ENCODE measurements at places on chromosomes 7 and 10. TPM values are rescaled to one million over a fixed set of nuclear protein-coding genes. Genes with fewer than 3 reads are reported as not detected.

DNA sequence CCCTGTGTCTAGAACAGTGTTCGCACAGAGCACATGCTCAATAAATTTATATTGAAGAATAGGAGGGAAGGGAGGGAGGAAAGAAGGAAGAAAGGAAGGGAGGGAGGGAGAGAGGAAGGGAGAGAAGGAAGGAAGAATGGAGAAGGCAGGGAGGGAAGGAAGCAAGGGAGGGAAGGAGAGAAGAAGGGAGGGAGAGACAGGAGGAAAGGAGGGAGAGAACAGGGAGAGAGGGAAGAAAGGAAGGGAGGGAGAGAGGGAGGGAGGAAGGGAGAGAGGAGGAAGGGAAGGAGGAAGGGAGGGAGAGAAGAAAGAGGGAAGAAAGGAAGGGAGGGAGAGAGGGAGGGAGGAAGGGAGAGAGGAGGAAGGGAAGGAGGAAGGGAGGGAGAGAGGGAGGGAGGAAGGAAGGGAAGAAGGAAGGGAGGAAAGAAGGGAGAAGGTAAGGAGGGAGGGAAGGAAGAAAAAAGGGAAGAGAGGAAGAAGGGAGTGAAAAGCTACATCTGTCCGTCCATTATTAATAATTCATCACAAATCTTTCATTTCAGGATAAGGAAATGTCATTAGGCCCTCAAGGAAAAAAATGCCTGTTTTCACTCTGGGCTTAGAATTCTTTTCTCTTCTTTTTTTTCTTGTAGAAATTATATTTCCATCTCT, 79.7 kb downstream of the GRK5 start:
- DNase-seq: no peak

The TMEM176B gene
- polyA plus RNA-seq: 90.1 TPM

GRCh38 chr10:126059076-126059826, 162.9 kb downstream of the FANK1 start:
- DNase-seq: no peak

DNA sequence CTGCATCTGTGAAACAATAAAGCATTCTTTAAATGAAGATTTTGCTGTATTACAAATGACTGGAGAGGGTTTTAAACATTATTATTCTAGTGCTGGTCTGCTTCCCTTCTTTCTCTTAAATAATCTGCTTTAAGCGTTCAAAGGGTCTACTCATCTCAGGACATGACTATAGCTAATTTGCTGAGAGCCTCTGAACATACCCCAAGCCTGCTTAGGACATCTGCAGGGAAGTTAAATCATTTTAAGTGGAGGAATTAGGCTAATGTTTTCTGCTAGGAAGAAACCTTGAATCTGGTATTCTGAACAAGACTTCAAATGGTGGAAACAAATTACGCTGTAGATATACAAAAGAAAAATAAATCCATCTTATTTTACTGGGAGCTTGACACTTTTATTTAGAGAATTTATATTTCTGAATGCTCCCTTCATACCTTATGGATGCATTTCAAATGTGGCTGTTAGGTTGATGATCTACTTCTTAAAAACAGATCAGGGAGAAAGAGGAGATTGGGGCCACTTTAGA, 124.4 kb upstream of the ITGB1 start:
- no peak for DNase-seq

GRCh38 chr7:135711139-135711469, 16.9 kb downstream of the SLC13A4 start:
- no peak for DNase-seq

- DNase-seq: no peak
Measured at GRCh38 chr10:77256346-77256745, 381.3 kb downstream of the KCNMA1 start.

DNA sequence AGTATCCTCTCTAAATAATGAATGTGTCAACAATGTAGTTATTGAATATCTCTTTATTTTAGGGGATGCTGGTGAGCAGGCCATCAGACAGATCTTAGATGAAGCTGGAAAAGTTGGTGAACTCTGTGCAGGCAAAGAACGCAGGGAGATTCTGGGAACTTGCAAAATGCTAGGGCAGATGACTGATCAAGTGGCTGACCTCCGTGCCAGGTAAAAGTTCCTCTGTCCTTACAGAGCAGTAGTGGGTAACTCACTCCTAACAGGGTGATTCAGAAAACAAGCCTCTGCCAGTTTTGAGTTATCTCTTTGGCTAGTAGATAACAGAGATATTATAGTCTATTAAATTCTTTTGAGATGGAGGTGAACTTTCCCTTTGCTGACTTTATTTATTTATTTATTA, 67.3 kb downstream of the AP3M1 start:
- no peak for DNase-seq

The MDFIC gene
- 6.9 TPM for polyA plus RNA-seq

DNA sequence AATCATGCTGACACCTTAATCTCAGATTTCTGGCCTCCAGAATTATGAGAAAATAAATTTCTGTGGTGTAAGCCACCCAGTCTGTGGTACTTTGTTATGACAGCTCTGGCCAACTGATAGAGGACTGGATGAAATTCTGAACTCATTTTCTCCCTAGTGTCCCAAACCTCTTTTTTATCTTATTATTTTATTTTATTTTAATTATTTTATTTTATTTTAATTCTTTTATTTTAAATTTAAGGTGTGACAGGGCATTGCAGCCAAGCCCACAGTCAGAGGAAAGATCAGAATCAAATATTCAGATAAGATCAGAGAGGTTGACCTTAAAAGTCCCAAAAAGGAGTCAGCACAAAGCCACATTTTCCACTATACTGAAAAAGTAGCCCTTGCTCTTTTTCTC, 228.1 kb downstream of the TFEC start:
- no peak for DNase-seq

The ZMIZ1 gene
- polyA plus RNA-seq: 17.7 TPM

DNA sequence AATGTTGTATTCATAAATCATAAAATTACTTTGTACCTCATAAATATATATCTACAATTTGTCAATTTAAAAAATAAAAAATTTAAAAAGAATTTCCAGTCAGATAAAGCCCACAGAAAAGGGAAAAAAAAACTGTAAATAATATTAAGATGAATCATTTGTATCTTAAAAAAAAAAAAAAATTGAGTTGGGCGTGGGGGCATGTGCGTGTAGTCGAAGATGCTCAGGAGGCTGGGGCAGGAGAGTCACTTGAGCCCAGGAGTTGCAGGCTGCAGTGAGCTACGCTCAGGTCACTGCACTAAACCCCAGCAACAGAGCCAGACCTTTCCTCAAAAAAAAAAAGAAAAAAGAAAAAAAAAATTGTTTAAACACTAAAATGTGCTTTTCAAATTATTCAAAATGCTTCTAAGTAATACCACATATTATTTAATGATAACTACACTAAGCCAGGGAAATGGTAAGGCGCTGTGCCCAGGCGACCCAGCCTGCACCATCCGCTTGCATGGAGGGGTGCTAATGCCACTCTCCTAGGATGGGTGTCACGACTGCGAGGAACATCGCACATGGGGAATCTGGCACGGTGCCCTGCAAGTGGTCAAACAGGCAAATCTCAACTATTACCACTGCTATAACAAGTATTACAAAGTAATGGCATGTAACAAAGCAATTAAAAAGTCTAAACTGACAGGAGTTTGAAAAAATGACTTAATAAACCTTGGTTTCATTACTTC, 15.4 kb downstream of the GLUD1 start:
- DNase-seq: no peak

DNA sequence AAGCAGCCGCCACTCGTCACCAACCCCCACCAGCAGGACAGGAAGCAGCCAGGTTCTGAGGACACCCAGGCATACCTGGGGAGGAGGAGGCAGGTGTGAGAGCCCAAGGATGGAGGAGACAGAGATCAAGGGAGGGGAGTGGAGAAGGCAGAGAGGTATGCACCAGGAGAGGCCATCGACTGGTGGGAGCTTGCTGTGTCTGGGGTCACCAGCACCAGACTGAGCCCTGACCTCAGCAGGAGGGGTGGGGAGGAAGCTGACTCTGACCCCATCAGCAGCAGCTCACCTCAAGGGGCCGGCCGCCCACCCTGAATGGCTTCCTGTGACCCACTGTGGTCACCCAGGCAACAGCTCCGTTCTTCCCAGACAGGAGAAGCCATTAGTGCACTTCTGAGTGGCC, 7.8 kb downstream of the VIPR2 start:
- DNase-seq: peak; percentile 7

The MBL2 gene
- polyA plus RNA-seq: not detected

DNA sequence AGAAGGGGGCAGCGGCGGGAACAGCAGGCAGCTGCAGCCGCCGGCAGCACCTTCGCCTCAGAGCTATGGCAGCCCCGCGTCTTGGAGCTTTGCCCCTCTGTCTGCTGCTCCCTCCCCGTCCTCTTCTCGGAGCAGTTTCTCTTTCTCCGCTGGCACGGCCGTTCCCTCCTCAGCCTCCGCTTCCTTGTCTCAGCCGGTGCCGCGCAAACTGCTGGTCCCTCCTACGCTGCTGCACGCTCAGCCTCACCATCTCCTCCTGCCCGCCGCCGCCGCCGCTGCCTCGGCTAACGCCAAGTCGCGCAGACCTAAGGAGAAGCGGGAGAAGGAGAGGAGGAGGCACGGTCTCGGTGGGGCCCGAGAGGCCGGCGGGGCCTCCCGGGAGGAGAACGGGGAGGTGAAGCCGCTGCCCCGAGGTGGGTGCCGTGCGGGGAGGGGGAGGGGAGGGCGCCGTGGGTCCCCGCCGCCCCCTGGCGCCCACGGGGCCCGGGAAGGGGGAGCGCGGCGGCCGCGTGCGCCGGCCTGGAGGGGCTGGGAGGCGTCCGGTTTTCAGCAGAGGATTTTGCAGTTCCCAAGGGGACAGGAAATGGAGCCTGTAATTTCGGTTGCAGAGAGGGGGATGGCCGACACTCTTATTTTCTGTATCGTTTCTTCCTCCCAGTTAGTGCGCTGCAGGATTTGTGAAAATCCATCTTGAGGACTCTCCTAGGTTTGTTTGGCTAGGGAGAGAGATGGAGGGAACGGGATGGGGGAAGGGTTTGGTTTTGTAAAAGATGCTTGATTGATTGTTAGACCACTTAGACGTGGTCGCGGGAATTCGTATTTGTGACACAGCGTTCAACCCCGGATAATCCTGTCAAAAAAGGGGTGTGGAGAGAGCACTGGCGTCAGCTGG, 630 bp downstream of the RSBN1L start:
- peak; percentile 84 for DNase-seq

The STN1 gene
- 24.0 TPM for polyA plus RNA-seq

- DNase-seq: no peak
Measured at GRCh38 chr7:18320971-18321567, 174.5 kb upstream of the HDAC9 start.

The CALCR gene
- not detected for polyA plus RNA-seq

- DNase-seq: no peak
Measured at GRCh38 chr7:116779931-116780330, 82.5 kb upstream of the CAPZA2 start.

The ANXA8L1 gene
- not detected for polyA plus RNA-seq

- DNase-seq: no peak
Measured at GRCh38 chr10:43229208-43230061, 37.4 kb downstream of the RASGEF1A start.

The SGMS1 gene
- polyA plus RNA-seq: 7.8 TPM

- no peak for DNase-seq
Measured at GRCh38 chr10:3758491-3758970, 26.5 kb downstream of the KLF6 start.

DNA sequence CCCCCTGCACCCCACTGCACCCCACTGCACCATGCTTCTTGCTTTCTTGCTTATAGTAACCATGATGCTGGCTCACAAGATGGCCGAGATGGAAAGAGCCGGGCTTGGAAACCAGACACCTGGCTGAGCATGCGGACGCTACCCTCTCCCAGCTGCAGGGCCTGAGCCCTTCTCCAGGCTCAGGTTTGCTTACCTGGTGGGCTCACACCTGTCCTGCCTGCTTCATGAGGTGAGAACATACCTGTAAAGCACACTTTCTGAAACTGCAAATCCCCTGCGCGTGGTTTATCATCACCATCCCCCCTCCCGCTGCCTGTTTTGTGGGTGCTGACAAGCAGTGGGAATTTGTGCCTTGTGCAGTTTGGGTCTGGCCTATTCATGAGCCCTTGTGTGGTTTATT, 302.7 kb downstream of the GLRX3 start:
- DNase-seq: no peak

The TLL2 gene
- 0.46 TPM for polyA plus RNA-seq

DNA sequence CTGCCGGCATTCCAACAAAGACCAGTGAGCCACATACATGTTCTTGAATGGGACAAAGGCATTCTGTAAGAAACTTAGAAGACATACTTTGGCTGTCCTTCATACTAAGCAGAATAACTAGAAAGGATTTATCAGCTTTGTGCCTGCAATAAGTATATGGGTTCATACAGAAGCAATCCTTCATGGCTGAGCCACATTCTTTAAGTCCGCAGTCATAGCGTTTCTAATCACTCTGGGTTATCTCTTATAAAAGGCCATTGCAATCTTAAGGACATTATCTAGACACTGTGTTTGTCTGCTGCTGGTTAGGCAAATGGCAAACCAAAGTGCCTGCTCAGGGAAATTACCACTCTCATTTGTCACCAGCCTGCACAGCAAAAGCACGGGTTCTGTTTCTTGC, 488.4 kb downstream of the ACTR3B start:
- DNase-seq: no peak

DNA sequence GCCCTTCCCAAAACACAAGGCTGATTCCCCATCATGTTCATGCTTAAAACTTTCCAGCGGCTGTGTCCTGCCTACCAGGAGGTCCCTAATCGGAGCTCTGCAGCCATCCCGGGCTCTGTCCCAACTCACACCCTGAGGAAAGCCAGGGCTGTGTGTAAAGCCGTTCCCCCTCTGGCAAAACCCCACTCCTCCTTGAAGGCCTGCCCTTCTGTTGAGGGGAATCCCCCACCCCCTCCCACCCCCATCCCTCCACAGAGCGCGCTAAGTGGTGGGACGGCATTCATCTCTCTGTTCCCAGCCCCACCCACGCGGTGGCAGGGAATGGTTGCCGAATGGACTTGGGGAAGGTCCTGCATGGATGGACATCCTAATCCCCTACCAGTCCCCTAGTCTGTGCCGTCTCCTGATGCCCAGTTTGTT, 667 bp upstream of the TMEM120A start:
- peak; percentile 65 for DNase-seq

- DNase-seq: peak; percentile 17
Measured at GRCh38 chr10:125094806-125095205, 65.6 kb downstream of the CTBP2 start.

DNA sequence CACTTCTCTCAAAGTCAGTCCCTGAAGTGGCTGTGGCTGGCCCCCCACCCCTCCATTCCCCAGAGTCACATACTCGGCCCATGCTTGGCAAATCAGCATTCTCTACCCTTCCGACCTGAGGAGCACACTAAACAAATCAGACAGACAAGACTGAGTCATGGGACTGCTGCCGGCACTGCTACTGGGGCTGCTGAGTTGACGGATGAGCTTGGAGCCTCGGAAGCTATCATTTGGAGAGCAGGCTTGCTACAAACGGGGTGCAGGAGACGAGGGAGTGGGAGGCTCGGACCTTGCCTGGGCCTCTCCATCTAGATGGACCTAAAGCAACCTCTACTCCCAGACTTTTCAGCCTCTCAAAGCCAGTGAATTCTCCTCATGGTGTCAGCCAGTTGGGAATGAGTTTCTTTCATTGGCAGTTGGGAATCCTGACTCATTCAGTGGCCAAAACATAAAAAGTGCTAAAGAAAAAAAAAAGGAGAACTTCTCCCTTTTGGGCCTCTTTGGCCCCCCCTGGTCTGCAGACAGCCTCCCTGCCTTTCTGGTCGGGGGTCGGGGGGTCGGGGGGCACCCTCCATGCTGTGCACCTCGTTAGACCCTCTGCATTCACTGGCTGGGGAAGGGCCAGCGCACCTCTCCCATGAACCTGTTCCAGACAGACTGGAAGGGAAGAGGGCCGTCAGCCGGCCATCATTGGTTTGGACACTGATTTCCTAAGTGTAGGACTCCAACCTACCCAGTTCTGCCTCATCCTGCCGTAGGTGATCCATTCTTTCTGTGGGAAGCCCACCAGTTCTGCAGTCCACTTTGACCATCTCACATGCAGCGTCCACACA, 52.3 kb upstream of the COL13A1 start:
- DNase-seq: no peak

All from stomach (tissue), 19 donors.